Activated CD8-positive, alpha-beta memory T cell treated with anti-CD3 and anti-CD28 coated beads, Interleukin-2, amount 10 ng/mL, durations not matched to agents 7 days and 5 days (primary cell): ENCODE measurements at places on chromosomes 1 and 21. TPM values are rescaled to one million over a fixed set of nuclear protein-coding genes. Genes with fewer than 3 reads are reported as not detected.

DNA sequence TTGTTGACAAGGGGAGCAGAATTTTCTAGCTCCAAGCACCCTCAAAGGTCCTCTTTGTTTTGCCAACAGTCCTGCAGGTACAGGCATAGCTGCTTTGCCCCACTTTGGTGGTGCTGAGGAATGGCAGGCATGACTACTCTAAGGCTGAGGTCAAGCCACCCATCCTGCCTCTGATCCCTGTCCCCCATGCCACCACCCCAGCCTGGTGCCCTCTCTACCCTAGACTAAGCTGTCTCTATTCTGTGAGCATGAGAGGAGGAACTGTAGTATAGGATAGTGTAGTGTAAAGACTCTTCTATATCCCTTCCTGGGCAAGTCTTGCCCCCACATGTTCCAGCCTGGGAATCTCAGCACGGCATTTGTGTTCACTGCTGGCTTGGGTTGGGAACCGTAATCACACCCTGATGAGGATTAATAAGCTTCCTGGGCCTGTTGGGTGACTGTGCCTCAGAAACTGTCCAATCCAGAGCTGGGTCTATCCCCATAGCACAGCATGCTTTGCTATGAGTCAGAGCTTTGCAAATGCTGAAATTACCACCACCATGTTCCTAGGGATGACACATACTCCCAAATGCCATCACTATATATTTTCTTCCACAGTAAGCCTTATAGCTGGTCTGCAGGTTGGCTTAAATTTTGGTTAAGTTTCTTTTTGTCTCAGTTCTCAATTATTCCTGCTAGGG is 105.7 kb upstream of the PPP2R5A start:
- no peaks in the 10 kb centered on the region for H3K4me1 ChIP-seq
- H3K27me3 ChIP-seq: no peaks in the 10 kb centered on the region
- H3K27ac ChIP-seq: no peak overlapping the region
- no peak for DNase-seq

GRCh38 chr21:26124896-26125295 is 45.7 kb downstream of the APP start:
- no peak overlapping the region for H3K4me3 ChIP-seq
- H3K36me3 ChIP-seq: peaks cover 1% of the 10 kb centered on the region
- H3K4me1 ChIP-seq: no peaks in the 10 kb centered on the region
- H3K27me3 ChIP-seq: no peaks in the 10 kb centered on the region
- H3K27ac ChIP-seq: no peak overlapping the region

- no peak overlapping the region for H3K27ac ChIP-seq
- no peaks in the 10 kb centered on the region for H3K36me3 ChIP-seq
- no peak overlapping the region for H3K4me3 ChIP-seq
- no peak for DNase-seq
Measured at GRCh38 chr1:78047631-78048030, 1.9 kb downstream of the GIPC2 start.

GRCh38 chr1:231629132-231629531 is 2.5 kb downstream of the DISC1 start:
- DNase-seq: peak; percentile 46
- peaks cover 6% of the 10 kb centered on the region for H3K36me3 ChIP-seq
- H3K27me3 ChIP-seq: peaks cover 6% of the 10 kb centered on the region
- H3K27ac ChIP-seq: peak overlapping the region; percentile 38

DNA sequence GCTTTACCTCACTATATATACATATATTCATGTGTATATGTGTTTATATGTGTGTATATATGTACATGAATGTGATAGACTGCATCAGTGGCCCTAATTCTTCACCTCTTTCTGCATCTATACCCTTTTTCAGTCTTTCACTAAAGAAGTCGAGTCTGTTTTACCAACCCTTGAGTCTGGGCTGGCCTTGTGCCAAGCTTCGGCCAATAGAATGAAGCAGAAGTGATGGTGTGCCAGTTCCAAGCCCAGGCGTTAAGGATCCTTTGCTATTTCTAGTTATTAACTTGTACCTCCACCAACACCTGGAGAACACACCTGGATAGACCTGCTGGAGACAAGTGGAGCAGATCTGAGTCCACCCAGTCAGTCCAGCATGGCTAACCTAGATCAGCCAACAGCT is 61.6 kb upstream of the PPM1J start:
- no peak overlapping the region for H3K27ac ChIP-seq
- no peaks in the 10 kb centered on the region for H3K36me3 ChIP-seq
- H3K4me1 ChIP-seq: no peaks in the 10 kb centered on the region
- no peak for DNase-seq
- H3K4me3 ChIP-seq: no peak overlapping the region

- DNase-seq: no peak
- H3K27me3 ChIP-seq: peaks cover 2% of the 10 kb centered on the region
- no peaks in the 10 kb centered on the region for H3K4me1 ChIP-seq
- H3K27ac ChIP-seq: no peak overlapping the region
Measured at GRCh38 chr1:86640161-86640670, 64.2 kb upstream of the SH3GLB1 start.

The VWA1 gene
- 0.20 TPM for total RNA-seq

The NHLH1 gene
- total RNA-seq: 0.35 TPM

The WDR3 gene
- total RNA-seq: 38.5 TPM

The NGF gene
- total RNA-seq: not detected

The SPATA45 gene
- total RNA-seq: not detected

The CD101 gene
- not detected for total RNA-seq

The CENPF gene
- total RNA-seq: 158 TPM
